Hair follicular keratinocyte (primary cell): ENCODE measurements at places on chromosomes 13 and 19. TPM values are rescaled to one million over a fixed set of nuclear protein-coding genes. Genes with fewer than 3 reads are reported as not detected.

Gene CTXN1
- total RNA-seq = 0.86 and 1.1 TPM in 2 replicates

Gene CEACAM8
- total RNA-seq = not detected in 2 replicates

Gene HCST
- not detected in 2 replicates for total RNA-seq

Gene GGN
- 0.08 and 0.55 TPM in 2 replicates for total RNA-seq

Gene C5AR2
- not detected in 2 replicates for total RNA-seq
